Neural progenitor cell (in vitro differentiated cells): ENCODE measurements at places on chromosomes 3 and 15. TPM values are rescaled to one million over a fixed set of nuclear protein-coding genes. Genes with fewer than 3 reads are reported as not detected.

- DNase-seq, result no peak
Measured at GRCh38 chr15:38176691-38177090, 75.9 kb upstream of the SPRED1 start.

- no peak for DNase-seq
Measured at GRCh38 chr15:88463870-88464532, 3.2 kb downstream of the MRPL46 start.

The RASGRF1 gene
- total RNA-seq, result 0.22 and 0.59 TPM in 2 replicates

The TMEM40 gene
- not detected in 2 replicates for total RNA-seq
